ENCODE measurements at places on chromosomes 4 and X.
A peak's percentile ranks its signal among the peaks of the same experiment; 100 is the strongest.

DNA sequence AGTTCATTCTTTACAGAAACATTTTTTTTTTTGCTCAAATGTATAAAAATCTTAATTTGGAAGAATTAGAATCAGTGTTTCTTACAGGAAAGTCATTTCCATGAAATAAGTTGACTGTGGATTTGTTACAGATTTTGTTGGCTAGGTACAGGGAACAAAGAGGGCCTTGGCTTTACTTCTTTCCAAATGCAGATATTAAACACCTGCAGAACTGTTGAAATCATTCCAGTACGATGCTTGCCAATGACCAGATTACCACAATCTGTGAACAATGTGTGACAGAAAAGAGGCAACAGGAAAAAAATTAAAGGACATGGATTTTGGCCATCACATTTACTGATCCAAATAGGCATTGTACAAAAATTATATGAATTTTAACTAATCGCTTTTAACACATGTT is 70.8 kb downstream of the ANXA10 start:
- no peak for DNase-seq

GRCh38 chrX:31117266-31117665 is 45.4 kb upstream of the FTHL17 start:
- no peak for DNase-seq

DNA sequence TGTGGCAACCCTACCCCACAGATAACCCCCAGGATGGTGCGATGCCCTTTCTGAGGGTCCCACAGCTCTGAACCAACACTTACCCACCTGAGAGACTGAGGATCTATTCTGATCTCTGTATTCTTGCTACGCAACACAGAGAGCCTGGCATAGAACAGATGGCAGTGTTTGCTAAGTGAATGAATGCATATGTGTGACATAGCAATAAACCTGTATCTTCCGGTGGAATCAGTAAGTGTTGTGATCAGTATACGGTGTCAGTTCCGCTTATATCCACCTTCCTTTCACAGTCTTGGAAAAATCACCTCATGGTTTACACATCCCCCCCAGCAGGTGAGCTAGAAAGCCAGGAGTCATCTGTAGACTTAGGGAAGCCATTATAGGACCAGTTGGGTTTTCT is 5.9 kb upstream of the HSD17B10 start:
- DNase-seq = no peak

DNA sequence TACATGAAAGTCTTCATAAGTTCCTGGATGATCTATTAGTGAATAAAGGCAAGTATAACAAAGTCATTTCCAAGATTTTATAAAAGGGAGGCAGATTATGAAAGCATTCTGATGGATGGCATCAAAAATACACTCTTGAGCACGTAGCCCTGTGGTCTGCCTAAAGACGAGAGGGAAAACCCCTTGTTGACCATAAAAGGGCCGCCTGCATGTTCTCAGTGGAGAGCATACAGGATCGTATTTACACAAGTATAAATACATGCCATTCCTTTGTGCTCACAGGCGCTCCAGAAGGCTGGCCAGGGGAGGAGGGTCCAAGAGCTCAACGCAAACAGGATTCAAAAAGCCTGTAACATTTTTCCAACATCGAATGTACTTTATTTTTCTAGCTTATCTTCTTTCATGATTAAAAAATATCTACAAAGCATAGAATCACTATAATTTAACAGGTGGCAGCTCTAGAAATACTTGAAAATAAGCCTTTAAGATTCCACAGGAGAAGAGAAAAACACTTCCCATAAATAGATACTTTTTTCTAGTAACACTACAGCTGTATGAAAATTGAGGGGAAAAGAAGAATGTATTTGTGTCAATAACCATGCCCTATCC is 29.6 kb downstream of the PDGFC start:
- peak; percentile 54 for DNase-seq

DNA sequence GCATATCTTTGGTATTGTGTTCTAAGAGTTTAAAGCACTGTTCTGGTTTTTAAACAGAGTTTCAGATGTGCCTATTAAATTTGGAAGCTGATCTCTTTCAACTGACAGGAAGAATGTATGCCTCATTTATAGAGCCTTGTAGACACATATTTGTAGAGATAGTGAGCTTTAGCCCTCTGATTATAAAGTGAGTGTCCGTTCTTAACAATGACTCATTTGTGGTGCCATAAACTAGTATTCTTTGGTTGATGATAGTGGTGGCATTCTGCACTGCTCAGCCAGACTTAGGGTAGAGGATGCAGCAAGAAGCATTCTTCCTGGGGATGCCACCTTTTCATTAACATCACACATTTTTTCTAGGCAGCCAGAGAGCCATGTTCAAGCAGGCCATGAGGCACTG is 121.7 kb downstream of the TLL1 start:
- DNase-seq = no peak

DNA sequence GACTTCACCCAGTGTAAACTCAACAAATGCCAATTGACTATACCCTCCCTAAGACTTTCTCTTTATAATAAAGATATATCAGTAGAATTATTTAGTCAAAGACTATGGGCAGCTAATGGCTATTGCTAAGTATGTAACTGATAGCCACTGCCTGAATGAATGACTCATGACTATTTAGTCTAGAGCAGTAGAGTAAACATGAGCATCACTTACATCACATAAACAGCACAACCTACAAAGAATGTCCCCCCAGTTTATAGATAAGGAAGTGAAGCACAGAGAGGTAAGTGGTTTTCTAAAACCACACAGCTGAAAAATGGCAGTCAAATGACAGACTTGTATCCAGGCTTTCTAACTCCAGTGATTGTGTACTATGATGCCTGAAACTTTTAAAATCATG is 507.0 kb downstream of the PPARGC1A start:
- DNase-seq = no peak

DNA sequence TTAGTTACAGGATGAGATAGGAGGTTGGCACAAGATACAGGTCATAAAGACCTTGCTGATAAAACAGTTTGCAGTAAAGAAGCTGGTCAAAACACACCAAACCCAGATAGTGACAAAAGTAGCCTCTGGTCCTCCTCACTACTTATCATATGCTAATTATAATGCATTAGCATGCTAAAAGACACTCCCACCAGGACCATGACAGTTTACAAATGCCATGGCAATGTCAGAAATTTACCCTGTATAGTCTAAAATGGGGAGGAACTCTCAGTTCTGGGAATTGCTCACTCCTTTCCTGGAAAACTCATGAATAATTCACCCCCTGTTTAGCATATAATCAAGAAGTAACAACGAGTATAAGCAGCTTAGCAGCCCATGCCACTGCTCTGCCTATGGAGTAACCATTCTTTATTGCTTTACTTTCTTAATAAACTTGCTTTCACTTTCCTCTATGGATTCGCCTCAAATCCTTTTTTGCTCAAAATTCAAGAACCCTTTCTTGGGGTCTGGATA is 1254.4 kb downstream of the PCDH7 start:
- no peak for DNase-seq

GRCh38 chr4:95102162-95102790 is 344.5 kb downstream of the BMPR1B start:
- DNase-seq = no peak

GRCh38 chr4:184357772-184358171 is 116.6 kb downstream of the IRF2 start:
- DNase-seq = no peak

GRCh38 chr4:53654300-53654758 is 63.0 kb upstream of the LNX1 start:
- no peak for DNase-seq

GRCh38 chr4:98794565-98795205 is 134.2 kb downstream of the EIF4E start:
- no peak for DNase-seq

DNA sequence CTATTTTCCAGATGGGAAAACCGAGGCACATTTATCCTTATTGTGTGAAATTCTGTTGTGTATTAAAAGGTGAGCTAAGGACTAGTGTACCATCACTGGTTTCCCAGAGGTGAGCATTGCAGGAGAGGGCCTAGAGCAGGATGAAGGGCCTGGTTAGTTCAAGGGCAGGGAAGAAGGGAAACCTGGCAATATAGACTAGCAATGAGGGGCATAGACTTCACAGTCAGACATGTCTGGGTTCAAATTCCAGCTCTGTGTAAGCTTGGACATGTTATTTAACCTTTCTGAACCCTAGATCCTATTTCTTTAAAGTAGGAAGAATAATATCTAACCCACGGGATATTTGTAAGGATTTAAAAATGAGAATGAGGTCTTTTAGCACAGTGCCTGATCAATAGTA is 50.8 kb downstream of the WDR19 start:
- DNase-seq = no peak

- peak; percentile 22 for DNase-seq
These were observed 45.7 kb downstream of the PRPS1 start for GRCh38 chrX:107673933-107674479.

- no peak for DNase-seq
These were observed 136.2 kb downstream of the TBC1D19 start for GRCh38 chr4:26719954-26720552.

DNA sequence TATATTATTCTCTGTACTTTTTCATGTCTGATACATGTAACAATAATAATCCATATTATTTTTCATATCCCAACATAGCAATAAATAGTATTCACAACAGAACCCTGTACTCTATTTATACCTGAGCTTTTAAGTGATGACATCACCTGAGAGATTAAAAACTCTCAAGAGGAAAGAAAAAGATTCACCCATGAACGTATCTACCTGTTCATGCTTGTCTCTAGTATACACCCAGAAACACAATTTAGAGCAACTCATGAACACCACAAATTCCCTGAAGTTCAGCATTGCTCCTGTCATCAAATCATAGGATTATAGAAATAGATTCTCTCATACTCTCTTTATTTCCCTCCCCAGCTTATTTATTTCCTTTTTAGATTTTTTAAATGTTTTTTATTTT is 185.9 kb downstream of the GABRB1 start:
- no peak for DNase-seq

DNA sequence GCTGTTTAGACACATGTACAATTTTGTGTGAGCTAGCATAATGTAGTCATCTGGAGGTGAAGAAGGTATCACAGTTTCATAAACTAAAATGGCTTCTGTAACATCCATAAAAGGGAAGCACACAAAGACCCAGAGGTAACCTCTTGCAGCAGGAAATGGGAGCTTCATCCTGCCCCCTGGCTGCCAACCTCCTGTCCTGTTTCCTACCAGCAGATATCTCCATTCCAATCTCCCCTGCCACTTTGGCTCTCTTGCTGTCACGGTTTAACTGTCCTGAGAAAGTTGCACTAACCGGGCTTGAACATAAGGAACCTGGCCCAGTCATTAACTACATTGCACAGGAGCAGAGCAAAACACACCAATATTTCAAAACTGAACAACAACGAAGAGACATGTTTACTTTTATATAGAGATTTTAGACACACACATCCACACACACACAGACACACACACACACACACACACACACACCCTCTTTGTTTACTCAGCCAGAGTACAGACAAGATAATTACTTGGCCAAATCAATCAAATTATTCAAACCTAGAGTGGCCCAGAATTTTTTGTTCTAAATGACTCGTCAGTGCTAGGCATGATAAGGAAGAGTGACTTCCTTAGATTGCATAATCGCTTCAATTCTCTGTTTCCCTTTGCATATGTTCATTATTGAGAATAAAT is 24.2 kb downstream of the MID2 start:
- no peak for DNase-seq

GRCh38 chr4:184441461-184442313 is 32.7 kb downstream of the IRF2 start:
- DNase-seq = no peak

DNA sequence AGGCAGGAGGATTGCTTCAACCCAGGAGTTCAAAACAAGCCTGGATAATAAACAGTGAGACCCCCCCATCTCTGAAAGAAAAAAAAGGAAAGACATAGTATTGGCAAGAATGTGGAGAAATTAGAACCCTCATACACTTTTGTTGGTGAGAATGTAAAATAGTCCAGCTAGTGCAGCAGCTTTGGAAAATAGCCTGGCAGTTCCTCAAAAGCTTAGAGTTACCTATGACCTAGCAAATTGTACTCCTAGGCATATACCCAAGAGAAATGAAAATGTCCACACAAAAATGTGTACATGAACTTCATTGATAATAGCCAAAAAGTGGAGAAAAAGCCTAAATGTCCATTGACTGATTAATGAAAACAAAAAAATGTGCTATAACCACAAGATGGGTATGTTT is 21.3 kb downstream of the THAP9 start:
- DNase-seq = no peak

- DNase-seq = no peak
These were observed 2.4 kb upstream of the CSN3 start for GRCh38 chr4:70239884-70240591.

- DNase-seq = no peak
These were observed 777 bp upstream of the CASK start for GRCh38 chrX:41923978-41924683.

DNA sequence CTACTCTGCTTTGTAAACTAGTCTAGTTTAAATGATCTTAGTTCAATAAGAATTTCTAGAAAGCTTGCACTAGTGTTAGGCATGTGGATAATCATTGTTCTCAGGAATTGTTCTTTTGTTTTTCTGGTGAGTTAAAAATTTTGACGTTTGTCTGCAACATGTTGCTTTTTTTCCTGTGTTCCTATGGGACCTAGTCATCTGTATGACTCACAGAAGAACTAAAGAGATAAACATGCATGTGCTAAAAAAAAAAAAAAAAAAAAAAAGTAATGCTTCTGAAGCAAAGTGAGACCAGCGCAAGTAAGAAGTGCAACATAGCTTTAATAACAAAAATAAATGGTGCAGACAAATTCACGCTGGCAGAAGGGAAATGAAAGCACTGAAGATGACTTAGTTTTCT is 471.2 kb downstream of the IQCM start:
- DNase-seq = no peak

GRCh38 chr4:148510211-148510610 is 68.0 kb upstream of the NR3C2 start:
- no peak for DNase-seq

- DNase-seq = peak; percentile 24
These were observed 67.5 kb upstream of the CLDN34 start for GRCh38 chrX:9899640-9900111.

DNA sequence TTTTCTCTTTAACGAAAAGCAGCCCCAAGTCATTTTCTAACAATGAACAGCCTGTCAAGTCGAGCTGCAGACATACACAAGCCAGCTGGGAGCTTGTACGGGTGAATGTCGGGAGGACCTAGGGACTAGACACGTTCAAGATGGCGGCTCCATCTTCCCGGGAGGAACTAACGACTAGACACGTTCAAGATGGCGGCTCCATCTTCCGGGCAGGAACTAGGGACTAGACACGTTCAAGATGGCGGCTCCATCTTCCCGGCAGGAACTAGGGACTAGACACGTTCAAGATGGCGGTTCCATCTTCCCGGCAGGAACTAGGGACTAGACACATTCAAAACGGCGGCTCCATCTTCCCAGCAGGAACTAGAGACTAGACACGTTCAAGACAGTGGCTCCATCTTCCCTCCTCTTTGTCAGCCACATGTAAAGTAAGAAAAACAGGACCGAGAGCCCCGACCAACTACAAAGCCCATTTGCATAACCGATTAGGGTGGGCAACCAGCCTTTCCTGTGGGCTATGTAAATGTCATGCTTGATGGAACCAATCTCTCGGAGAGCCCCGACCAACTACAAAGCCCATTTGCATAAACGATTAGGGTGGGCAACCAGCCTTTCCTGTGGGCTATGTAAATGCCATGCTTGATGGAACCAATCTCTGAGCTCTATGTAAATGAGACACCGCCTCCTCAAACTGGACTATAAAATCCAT is 175.5 kb downstream of the DHRSX start:
- peak; percentile 70 for DNase-seq

- DNase-seq = no peak
These were observed 205.1 kb downstream of the RASL11B start for GRCh38 chr4:53067125-53067802.

- DNase-seq = no peak
These were observed 14.4 kb downstream of the DDIT4L start for GRCh38 chr4:100175858-100176257.

GRCh38 chrX:62923093-62923492 is 428.0 kb downstream of the SPIN4 start:
- no peak for DNase-seq
